ENCODE measurements at places on chromosomes 13 and 19.

DNA sequence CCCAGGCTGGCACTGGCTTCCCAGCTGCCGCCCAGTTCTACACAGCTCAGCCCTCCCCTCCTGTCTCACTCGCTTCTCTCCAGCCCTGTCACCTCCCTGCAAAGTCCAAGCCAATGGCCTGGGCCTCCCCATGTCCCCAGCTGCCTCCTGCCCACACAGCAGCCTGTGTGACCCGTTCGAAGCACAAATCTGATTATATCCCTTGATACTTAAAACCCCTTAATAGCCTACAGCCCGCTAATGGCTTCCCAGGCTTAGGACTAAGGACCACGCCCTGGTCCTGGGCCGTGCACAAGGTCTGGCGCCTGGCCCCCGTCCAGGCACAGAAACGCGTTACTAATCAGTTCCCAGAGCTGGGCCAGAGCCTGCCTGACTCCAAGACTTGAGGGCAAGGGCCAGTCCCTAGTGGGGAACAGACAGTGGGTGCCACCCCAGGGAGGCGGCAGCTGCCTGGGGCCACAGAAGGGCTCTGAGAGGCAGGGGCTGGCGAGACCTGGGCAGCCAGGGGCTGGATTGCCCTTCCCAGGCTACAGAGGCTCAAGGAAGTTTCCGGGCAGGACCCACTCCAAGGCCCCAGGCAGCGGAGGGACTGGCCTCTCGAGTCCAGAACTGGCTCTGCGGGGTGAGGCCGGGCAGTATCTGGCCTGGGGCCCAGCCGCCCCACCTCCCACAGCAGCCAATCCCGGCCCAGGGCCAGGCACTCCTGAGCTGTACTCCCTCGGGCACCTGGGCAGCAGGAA is 10.4 kb downstream of the XAB2 start:
- no peak for DNase-seq

GRCh38 chr19:23972161-23972560 is 57.5 kb downstream of the ZNF726 start:
- no peak for DNase-seq

GRCh38 chr19:42563352-42564210 is 31.1 kb downstream of the CEACAM8 start:
- no peak for DNase-seq

DNA sequence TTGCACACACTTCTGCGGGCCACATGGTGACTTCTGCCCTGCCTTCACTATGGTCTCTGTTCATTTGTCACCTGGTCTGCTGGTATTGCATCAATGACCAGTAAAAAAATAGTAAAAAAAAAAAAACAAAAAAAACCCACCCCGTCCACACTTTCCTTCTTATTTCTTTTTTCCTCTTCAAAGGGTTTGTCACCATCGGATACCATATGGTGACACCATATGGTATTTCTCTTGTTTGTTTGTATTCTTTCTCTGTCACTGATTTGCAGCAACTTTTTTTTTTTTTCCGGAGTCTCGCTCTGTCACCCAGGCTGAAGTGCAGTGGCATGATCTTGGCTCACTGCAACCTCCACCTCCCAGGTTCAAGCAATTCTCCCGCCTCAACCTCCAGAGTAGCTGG is 26.2 kb upstream of the OR7C2 start:
- no peak for DNase-seq

GRCh38 chr13:41565216-41565615 is 107.9 kb downstream of the RGCC start:
- DNase-seq: no peak

- no peak for DNase-seq
Observed at GRCh38 chr19:14150041-14150769, 13.8 kb upstream of the ASF1B start.

DNA sequence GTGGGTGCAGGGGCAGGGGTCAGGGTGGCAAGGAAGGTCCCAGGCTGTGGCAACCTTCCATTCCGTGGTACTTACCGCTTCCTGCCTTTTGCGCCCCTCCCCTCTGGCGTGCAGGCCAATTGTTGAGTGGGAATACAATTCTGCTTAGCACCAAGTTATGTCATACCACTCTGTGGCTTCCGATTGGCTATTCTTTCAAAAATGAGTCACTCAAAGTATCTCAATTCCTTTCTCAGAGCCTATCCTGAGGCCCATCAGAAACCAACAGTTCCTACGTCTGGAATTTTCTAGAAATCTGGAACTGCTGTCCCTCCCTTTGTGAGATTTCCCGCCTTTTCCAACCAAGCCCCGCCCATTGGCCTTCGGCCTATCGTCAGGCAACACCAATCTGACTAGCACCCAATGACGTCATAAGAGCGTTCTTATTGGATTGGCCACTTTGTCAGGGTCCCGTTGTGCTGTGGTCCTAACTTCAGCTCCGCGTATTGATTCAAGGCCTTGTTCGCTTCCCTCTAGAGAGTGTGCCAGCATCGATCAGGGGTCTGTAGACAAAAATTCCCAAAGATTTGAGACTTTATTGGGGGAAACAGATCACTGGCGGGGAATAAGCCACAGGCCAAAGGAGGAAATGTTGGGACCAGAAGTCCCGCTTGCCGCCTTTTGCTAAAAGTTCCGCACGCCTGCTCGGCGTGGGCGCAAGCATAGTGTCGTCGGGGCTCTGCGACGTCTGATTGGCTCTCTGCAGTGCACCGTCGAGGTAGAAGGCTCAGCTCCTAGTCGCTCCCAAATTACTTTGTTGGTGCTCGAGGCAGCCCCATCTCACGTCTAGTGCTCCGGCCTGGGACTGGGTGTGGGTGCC is 11.7 kb downstream of the NTN5 start:
- DNase-seq: peak; percentile 74

DNA sequence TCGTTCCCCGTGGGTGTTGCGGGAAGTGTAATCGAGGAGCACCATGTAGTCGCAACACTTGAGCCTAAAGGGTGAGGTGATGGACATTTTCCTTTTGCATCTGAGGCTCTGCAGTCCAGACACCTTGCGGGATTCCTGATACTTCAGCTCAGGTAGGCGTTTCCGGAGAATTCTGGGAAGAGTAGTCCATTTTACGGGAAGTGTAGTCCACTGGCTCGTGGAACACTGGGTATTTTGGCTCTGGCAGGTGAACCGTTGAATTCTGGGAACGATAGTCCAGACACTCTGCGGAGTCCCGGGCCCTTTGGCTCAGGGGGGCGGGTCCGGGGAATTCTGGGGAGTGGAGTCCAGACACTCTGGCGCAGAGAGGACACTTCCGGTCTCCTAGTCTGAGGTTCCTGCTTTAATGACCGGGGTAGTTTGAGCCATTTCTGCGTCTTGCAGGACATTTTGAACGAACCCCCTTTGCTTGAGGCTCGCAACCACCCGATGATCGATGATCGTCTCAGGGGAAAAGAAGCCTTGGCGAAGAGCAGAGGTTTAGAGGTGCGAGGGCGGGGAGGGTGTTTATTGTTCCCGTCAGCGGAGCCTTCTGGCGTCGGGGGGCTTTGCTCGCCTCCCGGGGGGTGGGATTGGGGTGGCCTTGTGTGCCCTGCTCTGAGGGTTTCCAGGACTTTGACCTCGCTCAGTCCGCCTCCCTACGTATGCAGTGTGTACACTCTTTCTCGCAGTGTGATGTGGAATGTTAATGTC is at the start of gene ZNF223:
ZNF223 (plus strand) TSS at position 387 of the 753 bp plus-strand sequence. CDS start 3,141 bp downstream, outside the sequence.
- peak; percentile 59 for DNase-seq

GRCh38 chr19:12788682-12789097 is 2.6 kb upstream of the JUNB start:
- no peak for DNase-seq

GRCh38 chr19:51010066-51010795 is 8.8 kb upstream of the KLK8 start:
- DNase-seq: no peak

DNA sequence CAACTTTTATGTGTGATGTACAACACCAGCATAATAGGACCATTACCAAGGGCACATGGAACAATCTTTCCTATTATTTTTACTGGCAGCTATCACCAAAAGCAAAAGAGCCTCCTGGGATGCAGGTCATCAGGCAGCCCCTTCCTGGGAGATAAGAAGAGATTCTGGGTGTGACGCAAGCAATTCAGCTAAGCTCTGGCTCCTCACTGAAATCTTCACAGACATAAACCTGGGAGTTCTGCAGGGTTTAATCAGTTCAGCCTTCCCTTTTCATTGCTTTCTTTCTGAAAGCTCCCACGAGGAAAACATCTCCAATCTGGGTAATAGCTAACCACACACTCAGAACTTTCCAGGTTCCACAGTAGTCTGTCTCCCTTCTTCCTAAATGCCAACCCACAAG is 341.1 kb downstream of the ENOX1 start:
- DNase-seq: no peak

DNA sequence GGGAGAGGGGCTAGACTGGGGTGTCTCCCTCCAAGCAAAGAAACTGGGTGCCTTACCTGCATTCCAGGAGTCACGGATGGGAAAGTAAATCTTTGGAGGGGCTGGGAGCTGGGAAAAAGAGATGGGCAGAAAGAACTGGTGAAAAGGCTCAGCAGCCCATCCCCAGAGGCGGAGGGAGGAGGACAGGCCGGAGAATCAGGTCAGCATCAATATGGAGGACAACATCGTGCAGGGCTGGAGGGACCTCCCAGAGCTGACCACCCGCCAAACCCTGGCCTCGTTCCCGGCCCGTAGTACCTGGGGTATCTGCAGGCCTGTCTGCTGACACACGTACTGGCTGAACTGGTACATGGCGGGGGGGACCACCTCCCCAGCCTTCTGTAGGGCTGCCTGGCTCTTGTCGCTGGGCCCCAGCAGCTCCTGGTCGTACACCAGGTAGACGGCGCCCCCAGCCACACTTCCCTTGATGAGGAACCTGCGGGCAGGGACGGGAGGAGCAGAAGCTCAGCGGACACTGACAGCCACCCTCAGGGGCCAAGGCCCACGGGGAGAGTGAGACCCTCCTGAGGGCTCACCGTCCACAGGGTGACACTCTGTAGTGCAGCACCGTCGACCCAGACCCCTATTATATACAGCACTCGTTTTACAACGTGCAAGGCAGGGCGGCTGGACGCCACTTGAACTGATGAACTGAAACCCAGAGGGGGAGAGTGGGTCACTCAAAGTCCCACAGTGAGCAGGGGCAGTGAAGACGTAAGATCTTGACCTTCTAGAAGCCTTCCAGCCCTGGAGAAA is 830 bp downstream of the MICOS13 start:
- no peak for DNase-seq

DNA sequence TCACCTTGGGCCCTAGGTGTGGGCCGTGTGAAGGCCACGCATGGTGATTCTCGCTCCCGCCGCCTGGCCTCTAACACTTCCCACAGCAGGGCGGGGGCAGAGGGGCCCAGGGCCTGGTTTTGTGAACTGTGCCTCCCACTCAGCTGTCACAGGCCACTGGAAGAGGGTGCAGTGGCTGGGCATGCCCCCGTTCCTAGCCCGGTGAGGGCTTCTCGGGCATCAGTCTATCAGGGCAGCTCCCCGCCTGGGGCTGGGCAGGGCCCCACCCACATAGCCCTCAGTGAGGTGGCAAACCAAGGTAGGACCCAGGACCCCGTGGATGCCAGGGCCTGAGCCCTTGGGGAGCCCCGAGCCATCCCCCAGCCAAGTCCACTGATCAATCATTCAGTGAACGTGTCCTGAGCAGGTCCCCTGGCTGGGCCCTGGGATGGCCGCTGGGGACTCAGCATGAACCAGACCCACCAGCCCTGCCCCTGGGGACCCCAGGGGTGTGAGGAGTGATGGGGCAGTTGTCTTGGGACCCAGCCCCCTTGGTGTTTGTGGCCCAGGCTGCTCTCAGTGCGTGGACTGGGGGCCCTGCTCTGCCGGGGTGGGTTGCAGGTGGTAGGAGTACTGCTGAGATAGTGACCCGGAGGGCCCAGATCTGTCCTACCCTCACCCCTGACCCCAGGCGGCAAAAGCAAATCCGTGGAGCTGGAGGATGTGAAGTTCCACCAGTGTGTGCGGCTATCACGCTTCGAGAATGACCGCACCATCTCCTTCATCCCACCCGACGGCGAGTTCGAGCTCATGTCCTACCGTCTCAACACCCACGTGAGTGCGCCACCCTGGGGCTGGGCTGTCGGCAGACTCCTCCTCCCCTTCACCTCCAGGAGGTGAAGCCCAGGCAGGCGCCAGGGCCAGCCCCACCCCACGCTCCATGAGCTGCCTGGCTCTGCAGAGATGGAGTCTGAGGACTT is 29.4 kb downstream of the AP1M1 start:
- no peak for DNase-seq

DNA sequence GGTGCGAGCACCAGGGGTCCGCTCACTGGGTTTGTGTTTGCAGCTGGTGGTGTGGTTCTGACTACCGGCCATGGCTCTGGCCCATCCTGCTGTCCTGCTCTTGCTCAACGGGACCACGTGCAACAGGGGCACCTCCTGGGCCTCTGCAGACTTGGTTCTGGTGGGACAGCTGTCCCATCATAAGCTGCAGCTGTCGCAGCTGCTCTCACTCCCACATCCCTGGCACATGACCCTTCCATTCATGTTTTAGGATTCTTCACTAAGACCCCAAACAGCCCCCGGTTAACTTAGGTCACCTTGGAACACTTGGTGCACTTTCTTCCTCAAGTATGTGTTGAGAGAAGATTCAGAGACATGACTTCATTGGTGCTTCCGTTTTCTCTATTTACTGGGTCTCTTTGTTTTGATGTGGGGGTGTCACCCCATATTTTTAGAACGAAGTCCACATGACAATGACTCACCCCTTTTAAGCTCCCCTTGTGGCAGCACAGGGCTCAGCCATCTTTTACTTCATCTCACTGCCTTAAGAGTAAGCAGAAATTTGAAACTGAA is 68.4 kb upstream of the ARHGEF7 start:
- DNase-seq: no peak

GRCh38 chr19:2331601-2332246 is 3.2 kb downstream of the SPPL2B start:
- DNase-seq: no peak

DNA sequence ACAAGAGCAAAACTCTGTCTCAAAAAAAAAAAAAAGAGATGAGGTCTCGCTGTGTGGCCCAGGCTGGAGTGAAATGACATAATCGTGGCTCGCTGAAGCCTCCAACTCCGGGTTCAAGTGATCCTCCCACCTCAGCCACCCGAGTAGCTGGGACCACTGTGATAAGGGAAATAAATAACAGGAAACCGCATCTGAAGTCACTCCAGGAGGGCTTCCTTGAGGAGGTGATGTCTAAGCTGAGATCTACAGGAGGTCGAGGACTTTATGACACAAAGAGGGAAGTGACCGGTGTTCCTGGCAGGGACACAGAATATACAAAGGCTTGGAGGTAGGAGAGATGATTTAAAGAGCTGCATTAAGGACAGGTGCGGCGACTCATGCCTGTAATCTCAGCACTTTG is 8.9 kb upstream of the NR2F6 start:
- no peak for DNase-seq

- no peak for DNase-seq
Observed at GRCh38 chr19:16363133-16363851, 38.7 kb downstream of the KLF2 start.

DNA sequence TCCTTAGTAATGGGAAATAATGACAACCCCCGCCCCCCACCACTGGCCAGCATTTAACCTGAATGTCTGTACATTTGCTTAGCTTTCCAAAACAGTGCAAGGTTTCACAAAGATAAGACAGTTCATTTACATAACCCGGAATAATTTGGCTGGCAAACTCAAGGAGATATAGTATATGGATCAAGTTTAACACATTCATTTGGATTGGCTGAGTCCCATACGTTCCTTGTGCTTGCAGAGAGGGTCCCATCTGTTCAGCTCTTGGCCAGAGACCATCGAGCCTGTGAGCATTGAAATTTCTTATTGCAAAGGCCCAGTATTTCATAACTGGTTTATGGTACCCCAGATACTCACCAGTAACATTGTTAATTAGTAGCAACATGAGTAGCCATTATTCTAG is 116.5 kb downstream of the GPC6 start:
- no peak for DNase-seq
